ENCODE measurements at places on chromosomes 12 and 14.

DNA sequence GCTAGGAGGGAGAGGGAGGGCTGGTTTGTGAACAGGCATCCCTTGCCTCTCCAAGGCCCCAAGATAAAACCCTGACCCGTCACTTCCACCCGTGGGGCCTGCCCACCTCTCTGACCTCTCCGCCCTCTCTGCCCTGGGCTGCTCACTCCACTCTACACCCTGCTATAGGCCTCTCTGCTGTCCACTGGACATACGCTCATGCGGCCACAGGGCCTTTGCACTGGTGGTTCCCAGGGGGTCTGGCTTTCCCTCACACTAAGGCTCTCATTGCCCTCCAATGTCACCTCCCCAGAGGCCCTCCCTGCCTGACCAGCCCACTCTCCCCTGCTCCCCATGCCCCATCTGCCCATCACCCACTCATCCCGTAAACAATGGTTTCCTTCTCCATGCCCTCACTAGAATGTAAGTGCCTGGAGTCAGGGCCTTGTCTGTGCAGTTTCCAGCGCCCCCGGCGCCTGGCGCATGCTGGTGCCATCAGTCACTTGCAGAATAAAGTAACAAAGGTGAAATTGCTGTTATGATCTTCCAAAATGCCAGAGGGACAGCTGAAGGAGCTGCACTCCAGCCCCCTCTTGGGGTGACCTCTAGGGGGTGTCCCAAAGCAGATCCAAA, 73.6 kb downstream of the RFLNA start:
- no peak for DNase-seq

DNA sequence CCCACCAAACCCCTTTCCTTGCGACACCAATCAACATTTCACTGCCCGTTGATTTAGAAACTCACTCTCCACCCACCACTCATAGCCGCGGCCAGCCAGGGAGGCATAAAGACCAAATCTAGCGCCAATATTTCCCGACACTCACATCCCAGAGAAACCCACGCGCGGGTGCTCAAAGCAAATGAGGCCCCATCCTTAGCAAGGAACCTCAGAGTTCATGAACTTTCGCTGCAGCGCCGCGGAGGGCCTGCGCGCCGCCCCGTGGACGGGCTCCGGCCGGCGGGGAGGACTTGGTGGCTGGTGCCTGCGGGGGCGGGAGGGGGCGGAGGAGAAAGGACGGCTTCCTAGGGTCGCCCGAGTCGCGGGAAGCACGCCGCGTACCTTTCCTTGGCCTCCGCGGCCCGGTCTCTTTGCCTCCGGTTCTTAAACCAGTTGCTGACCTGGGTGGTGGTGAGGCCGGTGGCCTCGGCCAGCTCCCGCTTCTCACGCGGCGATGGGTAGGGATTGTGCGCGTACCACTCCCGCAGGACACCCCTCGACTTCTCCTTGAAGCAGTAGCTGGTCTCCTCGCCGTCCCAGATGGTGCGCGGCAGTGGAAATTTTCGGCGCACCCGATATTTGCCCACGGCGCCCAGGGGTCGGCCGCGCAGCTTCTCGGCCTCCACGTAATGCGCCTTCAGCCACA, 886 bp downstream of the SIX1 start:
- DNase-seq: peak; percentile 38

DNA sequence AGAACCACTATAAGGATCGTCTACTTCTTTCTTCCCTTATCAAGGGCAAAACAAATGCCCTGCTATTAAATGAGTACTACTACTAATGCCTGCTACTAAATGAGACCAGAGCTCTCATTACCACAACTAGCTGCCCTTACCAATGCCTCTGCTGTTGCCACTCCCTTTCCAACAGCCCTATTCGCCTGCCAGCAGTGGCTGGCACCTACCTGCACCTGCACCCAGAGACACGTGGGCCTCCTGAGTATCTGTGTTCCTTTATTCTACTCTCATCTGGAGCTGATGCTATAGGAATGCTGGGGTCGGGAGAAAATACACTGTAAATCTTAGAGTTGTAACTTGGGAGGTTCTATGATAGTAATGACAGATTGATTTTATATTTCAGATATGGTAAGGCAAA, 174.7 kb downstream of the SLC2A13 start:
- DNase-seq: peak; percentile 1

DNA sequence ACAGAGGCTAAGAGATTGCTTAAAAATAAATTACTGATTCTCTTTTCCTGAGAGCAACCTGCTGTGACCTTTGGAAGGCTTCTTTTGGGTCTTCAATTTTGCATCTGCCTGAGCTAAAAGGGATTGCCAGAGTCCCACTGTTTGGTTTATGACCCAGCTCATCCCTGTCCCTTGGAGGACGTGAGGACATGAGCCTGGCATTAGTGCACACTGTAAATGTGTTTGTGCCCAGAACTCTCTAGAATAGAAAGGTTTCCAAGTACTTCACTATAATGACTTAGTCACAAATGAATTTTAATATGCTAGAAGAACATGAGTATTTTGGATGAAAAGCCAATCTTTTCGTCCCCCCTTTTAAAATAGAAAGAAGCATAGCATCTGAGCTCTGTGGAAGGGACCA, 47.1 kb upstream of the CDKN3 start:
- no peak for DNase-seq

- DNase-seq: no peak
Observed at GRCh38 chr14:83520837-83521236, 1987.2 kb upstream of the SEL1L start.

DNA sequence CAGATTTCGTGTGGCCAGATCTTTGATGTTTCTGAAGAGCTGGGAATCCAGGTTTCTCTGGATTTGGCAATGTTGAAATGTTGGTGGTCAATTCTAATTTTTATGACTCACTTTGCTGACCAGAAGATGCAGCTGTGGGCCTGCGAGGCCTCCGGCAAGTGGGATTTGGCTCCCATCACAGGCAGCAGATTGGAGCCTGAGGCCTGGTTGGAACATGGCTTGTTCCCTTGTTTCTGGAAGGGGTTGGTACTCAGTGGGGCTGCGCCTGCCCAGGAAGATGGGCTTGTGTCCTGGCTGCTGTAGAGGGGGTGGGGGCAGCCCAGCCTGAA, 23.1 kb downstream of the FBRSL1 start:
- DNase-seq: no peak

DNA sequence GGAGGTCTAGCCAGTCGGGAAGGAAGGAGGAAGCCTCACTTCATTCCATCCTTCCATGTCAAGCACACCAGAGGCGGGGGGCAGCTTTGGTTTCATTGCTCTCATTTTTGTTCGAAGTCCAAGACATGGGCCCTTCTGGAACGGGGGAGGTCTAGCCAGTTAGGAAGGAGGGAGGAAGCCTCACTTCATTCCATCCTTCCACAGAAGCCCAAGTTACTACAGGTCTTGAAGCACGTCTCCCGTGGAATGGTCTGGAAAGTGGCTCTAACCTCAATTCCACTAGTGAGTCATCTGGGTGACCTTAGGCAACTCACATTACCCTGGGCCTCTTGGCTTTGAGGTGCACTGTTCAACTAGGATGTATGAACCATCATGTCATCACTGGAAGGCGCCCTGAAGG, 156.3 kb downstream of the NTF3 start:
- no peak for DNase-seq

All from NCI-H345 (cell line).